ENCODE measurements at places on chromosomes 11 and 22.
A peak's percentile ranks its signal among the peaks of the same experiment; 100 is the strongest.

DNA sequence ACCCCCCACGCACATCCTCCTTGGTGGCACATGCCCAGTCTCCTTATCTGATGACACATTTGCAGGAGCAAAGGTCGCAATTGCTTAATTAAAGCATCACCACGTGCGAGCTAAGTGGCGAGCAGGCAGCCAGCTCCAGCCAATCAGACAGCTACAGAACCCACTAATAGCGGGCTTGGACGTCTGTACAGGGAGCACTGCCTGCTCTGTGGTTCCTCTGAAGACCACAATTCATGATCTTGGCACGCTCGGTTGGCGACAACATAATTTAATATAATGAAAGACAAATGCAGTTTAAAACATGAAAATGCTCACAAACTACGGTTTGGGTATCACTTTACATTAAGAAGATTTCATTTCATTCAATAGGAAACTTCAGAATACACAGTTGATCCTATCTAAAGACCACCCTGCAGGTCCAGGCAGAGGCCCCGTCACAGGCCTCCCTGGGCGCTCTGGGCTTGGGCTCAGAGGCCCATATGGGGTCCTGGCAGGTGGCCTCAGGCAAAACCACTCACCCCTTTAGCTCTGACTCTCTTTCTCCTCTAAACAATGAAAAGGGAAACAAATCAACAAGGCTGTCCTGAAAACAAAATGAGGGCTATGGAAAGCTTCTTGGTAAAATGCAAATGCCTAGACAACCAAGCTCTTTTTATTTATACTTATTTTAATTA lies 10.4 kb downstream of the PACSIN2 start:
- no peak for DNase-seq

DNA sequence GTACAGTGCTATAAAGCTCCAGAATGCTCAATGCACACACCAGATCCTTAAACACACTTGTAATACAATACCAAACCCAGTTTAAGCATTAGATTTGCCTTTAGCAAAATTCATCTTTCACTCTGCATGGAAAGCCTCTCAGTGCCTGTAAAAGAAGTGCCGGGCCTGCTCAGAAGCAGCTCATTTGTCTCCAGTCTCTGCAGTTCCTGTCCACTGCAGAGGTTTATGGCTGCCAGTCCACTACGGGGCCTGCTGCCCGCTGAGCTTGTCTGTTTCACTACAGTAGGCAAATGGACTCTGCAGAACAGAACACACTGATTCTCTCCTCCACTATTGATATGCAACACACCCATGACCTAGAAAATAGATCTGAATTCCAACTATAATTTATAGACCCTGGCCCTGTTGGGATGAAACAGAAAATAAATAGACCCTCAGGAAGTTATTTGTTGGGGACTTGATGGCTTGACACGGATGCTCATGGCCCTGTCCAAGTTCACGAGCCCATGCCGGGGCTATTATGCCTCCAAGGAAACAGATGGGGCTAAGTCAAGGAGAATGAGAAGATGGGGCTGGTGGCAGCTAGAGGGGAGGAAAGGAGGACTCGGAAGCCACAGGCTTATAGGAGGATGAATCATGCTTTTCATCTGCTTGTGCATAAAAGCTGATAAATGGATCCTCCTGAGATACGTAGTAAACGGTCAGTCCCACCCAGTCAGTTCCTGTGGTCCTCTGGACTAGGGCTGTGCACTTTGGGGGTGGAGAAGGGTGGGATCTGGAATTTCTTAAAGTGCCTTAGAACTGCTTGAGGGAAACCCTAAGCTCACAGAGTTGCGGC lies 416.8 kb upstream of the TENM4 start:
- DNase-seq: no peak

GRCh38 chr11:65961267-65962140 lies at the start of gene SART1:
Gene SART1 (plus strand): TSS chr11:65961734. CDS start chr11:65961781, 47 bp downstream.
- DNase-seq: peak; percentile 97

DNA sequence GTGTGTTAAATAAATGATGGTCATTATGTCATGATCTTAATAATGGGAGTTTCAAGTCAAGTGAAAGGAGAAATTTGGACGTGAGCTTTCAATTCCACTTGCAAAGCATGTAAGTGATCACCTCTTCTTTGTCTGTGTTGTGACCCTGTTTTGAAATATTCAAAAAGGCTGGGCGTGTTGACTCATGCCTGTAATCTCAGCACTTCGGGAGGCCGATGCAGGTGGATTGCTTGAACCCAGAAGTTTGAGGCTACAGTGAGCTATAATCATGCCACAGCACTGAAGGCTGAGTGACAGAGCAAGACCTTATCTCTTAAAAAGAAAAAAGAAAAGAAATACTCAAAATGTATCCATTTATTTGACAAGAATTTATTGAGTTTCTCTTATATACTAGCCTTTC lies 32.9 kb upstream of the EED start:
- DNase-seq: no peak

DNA sequence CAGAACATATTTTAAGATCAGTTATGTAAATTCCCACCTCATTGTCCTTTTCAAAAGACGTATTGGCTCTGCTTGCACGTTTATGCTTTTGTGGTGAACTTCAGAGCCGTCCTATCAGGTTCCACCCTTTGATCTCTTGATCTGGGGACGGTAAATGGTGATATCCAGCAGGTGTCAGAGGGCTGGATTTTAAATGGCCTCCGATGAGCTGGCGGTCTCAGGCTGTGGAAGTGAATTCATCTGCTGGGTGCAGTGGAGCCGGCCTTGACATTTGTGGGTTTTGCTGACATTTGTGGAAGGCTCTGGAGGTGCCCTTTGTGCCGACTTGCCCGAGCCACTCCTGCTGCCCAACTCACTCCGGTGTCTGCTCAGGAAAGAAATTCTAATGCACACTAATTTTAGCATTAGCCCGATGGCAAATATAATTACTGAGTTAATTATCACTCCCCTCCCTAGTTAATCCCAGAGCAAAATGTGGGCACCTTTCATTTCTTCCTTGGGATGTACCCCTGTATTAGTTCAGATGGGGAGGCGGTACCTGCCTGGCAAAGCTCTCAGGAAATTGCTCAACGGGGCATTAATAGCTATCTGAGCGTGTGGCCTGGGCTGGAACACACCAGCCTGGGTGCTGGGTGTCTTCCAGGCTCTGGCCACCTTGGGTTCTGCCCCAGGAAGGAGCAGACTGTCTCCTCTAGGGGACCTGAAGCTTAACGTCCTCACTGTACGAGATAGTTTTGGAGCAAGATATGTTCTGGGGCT lies 9.1 kb downstream of the LRP5 start:
- DNase-seq: no peak

- DNase-seq: no peak
These were observed 649 bp downstream of the SELENOO start for GRCh38 chr22:50201191-50202129.

DNA sequence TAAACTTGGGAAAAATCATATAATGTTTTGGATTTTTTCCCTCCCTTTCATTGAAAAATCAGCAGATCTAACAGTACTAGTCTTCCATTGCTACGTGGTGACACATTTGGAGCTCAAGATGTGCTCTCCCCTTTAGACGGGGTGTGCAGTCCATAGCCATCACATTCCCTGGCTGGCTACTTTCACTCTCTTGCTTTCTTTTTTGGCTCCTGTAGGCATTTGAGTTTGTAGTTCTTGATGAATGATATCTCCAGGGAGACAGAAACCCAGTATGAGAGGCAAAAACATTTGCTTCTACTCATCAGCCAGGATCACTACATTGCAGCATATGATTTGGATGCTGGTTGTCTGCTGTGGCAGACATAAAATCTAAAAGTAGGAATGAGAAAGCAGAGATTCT lies 12.1 kb downstream of the CCDC81 start:
- DNase-seq: no peak

DNA sequence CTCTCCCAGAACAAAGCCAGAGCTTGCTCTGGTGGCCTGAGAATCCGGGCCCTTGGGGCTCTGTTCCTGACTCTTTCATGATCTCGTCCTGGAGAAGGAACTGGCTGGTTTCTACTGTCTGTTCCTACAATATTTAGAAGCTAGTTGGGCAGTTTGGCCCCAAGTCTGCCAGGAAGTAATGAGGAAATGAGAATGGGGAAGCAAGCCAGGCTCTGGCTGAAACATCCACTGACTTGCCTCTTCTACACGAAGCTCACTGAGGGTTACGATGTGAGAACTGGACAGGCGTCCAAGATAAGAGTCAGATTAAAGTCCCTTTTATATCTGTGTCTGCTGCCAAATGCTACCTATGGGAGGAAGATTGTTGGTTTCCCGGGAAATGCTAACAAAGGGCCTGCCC lies 110.0 kb upstream of the KIRREL3 start:
- no peak for DNase-seq
